ENCODE measurements at places on chromosomes 6 and 20. TPM values are rescaled to one million over a fixed set of nuclear protein-coding genes. Genes with fewer than 3 reads are reported as not detected.

Gene APCDD1L
- 4.2 TPM for total RNA-seq

Gene ME1
- 19.0 TPM for total RNA-seq

Gene CGAS
- total RNA-seq = 8.2 TPM

Gene STMND1
- total RNA-seq = 0.17 TPM

Gene RNF39
- not detected for total RNA-seq

Gene ACOT8
- total RNA-seq = 40.3 TPM

Gene CAGE1
- total RNA-seq = not detected

Gene SAPCD1
- total RNA-seq = 5.8 TPM

Gene THEMIS
- total RNA-seq = under 0.01 TPM

Gene SEMG1
- total RNA-seq = not detected

Gene FRK
- total RNA-seq = 0.15 TPM

Gene OPRL1
- total RNA-seq = 0.67 TPM

Gene MUC21
- total RNA-seq = not detected

Gene AHCY
- 151 TPM for total RNA-seq

Gene PKIB
- 0.59 TPM for total RNA-seq

Gene SLA2
- not detected for total RNA-seq

Gene TUBB2A
- 228 TPM for total RNA-seq

Gene ATAT1
- total RNA-seq = 4.5 TPM

Gene CAPN11
- total RNA-seq = not detected

Gene MUC22
- not detected for total RNA-seq

Measured in bronchus fibroblast of lung (primary cell).